ENCODE measurements at places on chromosomes 5 and 9.

DNA sequence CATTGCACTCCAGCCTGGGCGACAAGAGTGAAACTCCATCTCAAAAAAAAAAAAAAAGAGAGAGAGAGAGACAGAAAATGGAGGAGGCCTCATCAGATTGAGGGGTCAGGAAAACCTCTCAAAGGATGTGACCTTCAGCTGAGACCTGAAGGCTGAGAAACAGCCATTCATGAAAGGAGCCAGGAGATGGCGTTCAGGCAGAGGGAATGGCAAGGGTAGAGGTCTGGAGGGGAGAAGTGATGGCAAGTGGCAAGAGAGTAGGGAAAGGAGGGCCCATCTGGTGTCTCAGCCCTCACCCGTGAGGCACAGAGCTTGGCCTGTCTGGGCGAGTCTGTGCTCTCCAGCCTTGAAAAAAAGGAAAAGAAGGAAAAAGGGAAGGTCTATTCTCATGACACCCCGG, 17.0 kb downstream of the CAMK2A start:
- peak; percentile 65 for DNase-seq

DNA sequence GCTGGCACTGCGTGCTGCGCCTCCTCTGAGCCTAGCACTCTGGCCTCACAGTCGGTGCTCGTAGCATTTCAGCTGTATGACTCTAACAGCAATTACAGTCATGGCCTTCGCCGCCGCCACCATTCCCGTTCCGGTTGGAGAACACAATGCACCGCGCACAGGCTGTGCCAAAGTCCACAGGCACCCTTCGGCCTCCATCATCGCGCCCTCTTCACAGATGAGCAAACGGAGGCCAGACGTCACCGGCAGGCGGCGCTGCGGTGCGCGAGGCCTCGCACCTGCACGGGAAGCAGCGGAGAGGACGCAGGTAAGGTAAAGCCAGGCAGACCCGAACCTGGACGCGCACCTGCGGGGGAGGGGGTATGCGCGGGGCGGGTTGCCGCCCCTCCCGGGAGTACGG, 128.9 kb downstream of the BARX1 start:
- DNase-seq = no peak

GRCh38 chr5:153658606-153659005, 168.1 kb downstream of the GRIA1 start:
- DNase-seq = peak; percentile 55

DNA sequence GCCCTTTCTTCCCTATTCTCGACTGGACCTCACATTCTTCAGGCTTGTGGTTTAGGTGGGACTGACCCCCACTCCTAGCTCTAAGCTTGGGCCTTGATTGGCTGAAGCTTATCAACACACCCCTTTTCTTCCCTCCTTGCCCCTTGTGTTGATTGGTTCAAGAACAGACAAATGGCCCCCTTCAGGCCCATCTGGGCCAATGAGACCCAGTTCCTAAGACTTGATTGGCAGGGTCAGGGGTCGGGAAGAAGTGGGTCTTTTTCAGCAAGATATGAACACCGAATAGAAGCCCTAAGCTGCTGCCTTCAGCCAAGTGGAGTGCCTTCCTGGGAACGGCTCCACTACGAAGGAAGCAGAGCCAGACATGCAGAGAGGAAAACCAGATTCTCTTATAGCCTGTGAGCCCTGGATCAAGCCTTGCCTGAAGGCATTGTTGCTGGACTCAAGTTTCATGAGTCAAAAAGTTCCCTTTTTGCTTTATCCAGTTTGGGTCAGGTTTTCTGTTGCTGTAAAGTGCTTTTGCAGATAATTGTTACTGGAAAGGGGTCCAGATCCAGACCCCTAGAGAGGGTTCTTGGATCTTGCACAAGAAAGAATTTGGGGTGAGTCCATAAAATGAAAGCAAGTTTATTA, 22.4 kb upstream of the NCS1 start:
- DNase-seq = no peak

DNA sequence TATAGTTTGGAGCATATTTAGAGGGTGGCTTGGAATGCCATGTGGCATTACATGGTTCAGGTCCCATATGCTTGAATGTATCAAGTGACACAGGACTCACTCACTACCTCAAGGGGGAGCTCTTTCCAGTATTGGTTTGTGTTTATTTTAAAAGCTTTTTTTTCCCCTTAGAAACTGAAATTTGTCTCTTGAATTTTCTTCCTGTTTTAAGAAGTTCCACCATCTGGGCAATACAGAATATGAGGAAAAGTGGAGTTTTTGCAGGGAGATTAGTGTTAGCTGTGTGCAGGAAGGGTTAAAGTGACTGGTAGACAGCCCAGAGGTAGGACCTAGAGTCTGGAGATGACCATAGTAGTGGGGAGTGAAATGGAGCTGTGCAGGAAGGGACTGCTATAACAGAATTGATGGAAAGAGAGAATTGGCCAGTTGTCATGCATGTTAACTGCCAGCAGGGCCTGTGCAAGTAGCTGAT, 36.6 kb downstream of the CTNNA1 start:
- DNase-seq = peak; percentile 57

- DNase-seq = no peak
Measured at GRCh38 chr5:124231230-124231629, 515.2 kb downstream of the ZNF608 start.

- DNase-seq = no peak
Measured at GRCh38 chr9:90855208-90855902, 53.7 kb downstream of the SYK start.

GRCh38 chr5:173568128-173568527, 48.3 kb downstream of the BOD1 start:
- DNase-seq = no peak

GRCh38 chr9:18857769-18858168, 175.2 kb downstream of the SAXO1 start:
- peak; percentile 39 for DNase-seq

GRCh38 chr9:136705564-136705963, 6.8 kb upstream of the DIPK1B start:
- no peak for DNase-seq

GRCh38 chr5:65213921-65214525, 267.7 kb downstream of the ADAMTS6 start:
- DNase-seq = peak; percentile 26

DNA sequence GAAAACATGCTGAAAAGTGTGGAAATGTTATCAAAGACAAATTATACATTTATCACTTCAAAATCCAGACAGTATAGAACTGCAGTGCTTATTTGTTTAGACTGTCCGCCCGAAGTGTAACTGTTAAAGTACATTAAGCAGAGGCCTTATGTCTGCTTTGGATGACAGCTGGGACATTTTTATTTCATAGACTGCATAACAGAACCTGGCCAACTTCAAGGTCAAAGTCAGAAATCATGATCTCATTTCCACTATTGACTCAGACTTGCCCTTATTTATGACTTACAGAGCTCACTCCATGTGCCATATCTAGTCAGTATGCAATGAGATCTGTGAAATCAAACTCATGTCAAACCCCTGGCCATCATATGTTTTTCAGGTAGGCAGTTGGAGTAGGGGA, 87.7 kb downstream of the RAB3C start:
- DNase-seq = no peak

GRCh38 chr5:39106322-39106721, 32.1 kb upstream of the RICTOR start:
- no peak for DNase-seq

DNA sequence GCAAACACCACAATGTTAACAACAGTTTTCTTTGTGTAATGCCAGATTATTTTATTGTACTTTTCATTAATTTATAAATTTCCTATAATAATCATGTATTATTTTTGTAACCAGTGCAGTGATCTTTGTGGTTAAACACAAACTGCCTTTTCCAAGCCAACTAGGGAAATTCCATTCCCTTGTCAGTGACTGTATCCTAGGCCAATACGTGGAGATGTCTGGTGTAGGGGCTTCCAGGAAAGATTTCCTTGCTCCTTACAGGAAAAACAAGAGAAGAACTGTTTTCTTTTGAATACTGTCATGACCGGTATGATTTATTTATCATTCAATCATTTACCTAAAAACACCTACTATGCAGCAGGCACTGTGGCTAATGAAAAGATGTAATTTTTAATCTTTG, 31.4 kb downstream of the FANCC start:
- DNase-seq = no peak

- no peak for DNase-seq
Measured at GRCh38 chr9:34988218-34989002, 1.1 kb upstream of the DNAJB5 start.

DNA sequence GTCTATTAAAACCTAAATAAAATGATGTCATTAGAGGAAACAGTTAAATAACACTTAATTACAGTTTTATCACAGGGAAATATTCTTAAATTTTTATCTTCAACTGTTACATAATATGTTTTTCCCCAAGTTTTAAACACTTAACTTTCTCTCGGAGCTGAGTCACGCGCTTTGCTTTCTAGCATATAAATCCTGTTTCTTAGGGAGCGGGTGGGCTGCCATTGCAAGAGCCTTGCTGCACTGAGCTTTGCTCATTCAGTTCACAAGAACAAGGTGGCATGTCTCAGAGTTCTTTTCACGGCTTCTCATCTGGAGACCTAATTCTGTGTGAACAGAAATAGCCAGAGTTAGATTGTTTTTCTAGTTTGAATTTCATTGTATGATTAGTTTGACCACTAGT, 166.1 kb downstream of the ZSWIM6 start:
- DNase-seq = no peak

DNA sequence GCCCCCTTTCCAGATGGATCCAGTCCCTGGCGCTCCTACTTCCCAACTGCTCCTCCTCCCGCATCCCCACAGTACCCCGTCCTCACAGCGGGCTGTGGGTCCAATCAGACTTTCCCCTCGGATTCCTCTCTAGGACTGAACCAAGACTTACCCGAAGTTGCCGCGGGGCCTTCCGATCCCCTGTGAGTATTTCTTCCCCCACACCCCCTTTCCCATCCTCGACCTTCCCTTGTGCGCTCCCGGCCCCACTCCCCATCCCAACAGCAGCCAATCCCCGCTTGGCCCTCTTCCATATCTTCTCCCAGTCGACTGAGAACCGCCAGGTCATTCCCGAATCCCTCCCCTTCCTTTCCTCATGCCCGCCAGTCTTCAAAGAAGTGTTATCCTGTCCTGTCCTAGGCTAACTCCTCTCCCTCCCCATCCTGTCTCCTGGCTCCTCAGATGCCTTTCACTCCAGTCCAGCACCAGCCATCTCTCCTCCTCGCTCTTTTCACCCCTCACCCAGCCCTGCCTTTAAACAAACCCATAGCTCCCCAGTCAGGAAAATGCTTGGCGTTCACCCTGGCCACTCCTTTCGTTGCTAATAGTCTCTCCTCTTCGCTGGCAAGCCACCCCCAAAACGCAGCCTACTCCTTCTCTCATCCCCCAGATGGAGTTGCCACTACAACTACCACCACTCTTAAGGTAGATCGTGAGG, 646 bp downstream of the SWI5 start:
- DNase-seq = peak; percentile 49

GRCh38 chr5:34038390-34038789, 4.6 kb downstream of the C1QTNF3 start:
- DNase-seq = no peak

DNA sequence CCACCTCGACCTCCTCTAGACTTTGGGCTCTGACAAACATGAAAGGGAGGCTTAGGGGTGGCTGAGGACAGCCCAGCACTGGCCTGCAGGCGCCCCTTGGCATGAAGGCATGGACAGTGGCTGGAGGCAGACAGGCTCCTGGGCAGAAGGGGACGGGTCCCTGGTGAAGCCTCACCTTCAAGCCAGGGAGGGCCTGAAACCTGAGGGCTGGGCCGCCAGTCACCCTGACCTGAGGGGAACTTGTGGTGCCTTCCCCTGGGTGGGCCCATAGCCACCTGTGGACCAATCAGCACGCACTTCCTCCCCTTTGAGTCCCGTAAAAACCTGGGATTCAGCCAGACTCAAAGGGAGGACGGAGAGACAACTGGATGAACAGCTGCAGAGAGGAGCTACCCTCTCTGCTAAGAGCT, 90.4 kb upstream of the PUM3 start:
- DNase-seq = no peak

DNA sequence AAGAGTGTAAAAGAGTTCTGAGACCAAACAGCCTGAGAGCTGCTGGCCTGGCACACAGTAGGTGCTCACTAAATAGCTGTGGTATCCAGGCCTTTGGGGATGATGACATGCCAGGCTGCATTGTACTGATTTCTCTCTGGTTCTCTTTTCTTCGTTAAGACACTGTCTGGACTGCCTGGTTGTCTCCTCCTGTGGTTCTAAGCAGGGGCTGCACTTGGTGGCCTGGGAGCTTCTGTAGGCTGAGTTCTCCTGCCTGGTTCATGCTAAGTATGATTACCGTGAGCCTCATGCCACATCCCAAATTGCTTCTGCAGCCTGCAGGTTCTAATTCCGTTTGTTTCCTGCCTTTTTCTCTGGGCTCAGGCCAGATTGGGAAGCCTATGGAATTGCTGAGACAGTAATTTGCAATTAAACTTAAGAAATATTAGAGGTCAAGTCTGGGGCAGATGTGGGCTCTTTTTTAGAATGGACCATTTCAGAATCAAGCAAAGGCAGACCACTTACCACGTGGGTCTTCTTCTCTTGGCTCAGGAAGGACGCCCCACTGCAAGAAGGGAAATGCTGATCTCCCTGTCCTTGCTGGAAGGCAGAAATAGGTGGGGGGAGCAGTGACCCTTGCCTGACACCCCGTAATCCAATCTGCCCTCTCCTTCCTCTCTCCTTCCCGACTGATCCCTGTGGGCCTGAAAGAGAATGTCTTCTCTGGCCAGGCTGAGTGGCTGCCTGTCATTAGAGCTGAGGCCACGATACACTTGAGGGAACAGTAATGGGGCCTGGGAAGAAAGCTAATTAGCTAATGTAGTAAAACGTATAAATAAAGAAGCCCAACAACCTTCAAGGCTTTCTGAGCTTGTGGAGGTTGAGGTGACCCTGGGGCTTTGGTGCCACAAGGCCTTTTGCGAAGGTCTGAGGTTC, 21.9 kb upstream of the BOD1 start:
- DNase-seq = no peak

Data from fibroblast of lung (primary cell).